Stimulated activated CD4-positive, alpha-beta T cell treated with anti-CD3 and anti-CD28 coated beads, Interleukin-1b, Interleukin-23, amount 100 ng/mL, for 48 hours (primary cell): ENCODE measurements at places on chromosomes 12 and 14.

DNA sequence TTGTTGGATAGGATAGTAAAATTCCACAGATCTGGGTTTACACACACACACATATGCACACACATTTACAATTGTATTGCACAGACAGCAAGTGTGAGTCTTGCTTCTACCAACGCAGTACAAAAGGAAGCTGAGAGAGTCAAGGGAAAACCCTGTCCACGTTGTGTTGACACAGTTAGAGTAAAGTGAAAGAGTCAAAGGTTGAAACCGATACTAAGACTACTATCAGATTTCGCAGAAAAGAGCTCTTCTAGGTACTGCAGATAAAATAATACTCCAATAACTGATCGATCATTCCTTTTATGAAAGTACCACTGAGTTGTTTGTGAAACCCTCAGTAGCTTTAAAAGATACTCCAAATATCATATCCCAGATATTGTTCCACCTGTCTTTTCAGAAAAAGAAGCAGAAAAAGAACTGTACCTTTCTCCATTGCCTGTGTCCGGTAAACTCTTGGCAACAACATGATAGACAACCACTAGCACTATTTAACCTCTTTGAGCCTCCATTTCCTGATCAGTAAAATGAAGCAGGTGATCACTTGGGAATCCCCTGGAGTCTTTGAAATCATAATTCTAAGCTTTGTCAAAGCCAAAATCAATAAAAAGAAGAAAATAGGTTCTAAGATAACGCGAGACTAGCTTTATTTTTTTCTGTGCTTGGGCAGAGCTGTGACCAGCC, 224.6 kb upstream of the FOXN3 start:
- no peak for DNase-seq

DNA sequence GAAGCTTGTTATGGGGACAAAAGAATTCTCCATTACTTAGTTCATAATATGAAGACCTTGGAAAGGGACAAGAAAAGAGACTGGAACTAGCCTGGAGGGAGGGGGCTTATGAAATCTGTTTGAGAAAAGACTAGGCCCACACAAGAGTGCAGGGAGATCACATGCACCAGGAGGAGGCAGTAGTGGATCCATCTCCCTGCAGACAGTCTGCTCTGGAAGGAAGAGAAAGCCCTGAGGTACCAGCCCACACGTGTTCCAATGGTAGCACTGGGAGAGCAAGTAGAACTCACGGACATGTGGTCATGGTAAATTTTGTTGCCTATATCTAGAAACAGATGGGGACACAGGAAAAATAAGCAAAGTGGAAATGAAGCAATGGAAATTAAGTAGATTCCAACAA, 445.4 kb downstream of the SOX5 start:
- no peak for DNase-seq

DNA sequence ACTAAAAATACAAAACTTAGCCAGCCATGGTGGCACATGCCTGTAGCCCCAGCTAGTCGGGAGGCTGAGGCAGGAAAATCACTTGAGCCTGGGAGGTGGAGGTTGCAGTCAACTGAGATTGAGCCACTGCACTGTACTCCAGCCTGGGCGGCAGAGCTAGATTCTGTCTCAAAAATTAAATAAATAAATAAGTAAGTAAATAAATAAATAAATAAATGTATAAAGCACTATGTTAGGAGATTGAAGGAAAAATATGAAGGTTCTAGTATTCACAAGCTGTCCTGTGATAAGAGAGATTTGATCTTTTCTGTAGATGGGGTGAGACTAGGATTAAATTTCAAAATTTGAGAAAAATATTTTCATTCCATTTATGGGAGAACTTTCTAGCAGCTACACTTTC, 5.7 kb downstream of the DNAJC22 start:
- no peak for DNase-seq

DNA sequence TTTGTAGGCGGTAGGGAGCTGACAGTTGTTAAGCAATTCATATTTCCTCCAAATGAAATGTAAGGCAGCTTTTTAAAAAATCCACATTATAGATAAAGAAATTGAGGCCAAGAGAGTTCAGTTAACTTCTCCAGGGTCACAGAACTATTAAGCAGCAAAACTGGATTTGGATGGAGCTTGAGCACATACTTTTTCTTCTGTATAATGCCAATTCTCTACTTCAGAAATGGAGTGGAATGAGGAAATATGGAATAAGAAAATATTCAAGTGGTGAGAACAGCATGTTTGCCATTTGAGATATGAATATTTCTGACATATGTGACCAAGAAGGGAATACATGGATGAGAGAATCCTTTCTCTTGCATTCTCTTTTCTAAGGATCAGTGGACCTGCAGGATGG, 233.1 kb downstream of the FOXG1 start:
- DNase-seq, result no peak

GRCh38 chr12:124678421-124678893, 111.0 kb upstream of the NCOR2 start:
- no peak for DNase-seq

DNA sequence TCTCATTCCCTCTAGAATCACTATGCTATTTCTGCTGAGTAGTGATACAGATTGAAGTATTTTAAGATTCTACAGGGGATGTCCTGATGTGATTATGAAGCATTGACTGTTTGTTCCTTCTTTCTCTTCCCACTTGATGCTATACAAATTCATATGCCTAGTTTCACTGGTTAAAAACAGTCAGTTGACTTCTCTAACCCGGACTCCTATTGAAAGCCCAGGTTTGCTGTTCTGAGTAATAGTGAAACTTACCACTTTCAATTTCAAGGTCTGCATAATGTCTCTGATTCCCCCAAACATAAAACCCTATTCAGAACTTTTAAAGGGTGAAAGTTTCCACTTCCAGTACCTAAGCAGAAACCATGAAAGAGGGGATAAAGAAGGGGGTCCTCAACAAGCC, 117.7 kb upstream of the RPL10L start:
- DNase-seq, result no peak

- DNase-seq, result no peak
Measured at GRCh38 chr12:114473018-114473417, 67.1 kb upstream of the TBX5 start.

GRCh38 chr12:33994857-33995808, 27.2 kb upstream of the ALG10 start:
- DNase-seq, result no peak

GRCh38 chr12:58633479-58633878, 286.8 kb downstream of the LRIG3 start:
- no peak for DNase-seq

- DNase-seq, result no peak
Measured at GRCh38 chr14:50935126-50936015, 8.9 kb downstream of the PYGL start.

GRCh38 chr12:109489955-109490565, 12.6 kb downstream of the UBE3B start:
- no peak for DNase-seq

DNA sequence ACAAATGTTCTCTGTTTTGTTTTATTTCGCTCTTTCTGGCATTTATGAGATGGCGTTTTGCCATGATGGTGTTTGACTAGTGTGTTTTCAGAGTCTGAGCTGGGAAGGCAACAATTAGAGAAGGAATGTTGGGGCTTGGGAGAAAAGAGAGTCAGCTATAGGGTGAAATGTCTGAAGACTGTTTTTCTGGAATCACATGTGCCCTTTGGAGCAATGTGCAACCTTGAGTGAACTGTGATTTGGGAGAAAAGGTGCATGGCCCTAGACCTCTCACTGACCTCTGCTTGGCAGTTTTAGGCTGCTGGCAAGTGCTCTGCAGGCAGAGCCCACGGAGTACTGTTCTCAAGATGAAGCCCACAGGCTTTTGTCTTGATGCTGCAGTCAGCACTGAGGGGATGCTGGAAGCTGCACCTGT, 379.9 kb upstream of the PDE3A start:
- no peak for DNase-seq

GRCh38 chr14:99502989-99503421, 21.8 kb downstream of the CCNK start:
- no peak for DNase-seq

GRCh38 chr12:55001198-55001868, 16.8 kb upstream of the TESPA1 start:
- DNase-seq, result no peak

DNA sequence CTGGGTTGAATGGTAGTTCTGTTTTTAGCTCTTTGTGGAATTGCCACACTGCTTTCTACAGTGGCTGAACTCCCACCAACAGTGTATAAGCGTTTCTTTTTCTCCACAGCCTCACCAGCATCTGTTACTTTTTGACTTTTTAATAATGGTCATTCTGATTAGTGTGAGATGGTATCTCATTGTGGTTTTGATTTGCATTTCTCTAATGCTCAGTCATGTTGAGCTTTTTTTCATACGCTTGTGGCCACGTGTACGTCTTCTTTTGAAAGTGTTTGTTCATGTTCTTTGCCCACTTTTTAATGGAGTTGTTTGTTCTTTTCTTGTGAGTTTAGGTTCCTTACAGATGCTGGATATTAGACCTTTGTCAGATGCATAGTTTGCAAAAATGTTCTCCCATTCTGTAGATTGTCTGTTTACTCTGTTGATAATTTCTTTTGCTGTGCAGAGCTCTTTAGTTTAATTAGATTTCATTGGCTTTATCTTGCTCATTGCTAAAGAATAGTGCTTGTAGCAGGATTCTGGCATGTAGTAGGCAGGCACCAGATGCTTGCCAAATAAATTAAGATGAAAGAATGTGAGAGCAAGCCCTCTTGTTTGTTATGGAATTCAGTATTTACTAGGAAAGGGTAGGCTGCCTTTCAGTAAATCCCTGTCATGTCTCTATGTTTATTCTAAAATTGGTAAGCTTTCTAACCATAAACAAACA, 86.8 kb downstream of the PDE3A start:
- DNase-seq, result no peak

GRCh38 chr12:57490126-57490525, 2.3 kb downstream of the MARS1 start:
- DNase-seq, result no peak

DNA sequence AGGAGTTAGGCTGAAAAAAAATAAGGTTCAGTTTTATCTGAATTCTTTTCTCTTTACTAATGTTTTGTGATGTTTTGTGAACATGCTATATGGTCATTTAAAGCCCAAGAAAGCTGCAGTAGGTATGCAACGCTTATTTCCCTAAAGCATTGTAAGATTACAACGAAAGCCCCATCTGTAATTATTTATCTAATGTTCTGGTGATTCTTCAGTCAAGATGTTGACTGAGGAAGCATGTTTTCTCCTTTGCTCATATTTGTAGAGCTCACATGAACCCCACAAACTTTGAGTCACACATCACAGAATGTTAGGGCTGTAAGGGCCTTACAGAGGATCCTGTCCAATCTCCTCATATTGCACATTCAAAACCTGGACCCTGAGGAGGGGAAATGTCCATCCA, 3.2 kb upstream of the TUBA1C start:
- DNase-seq, result no peak

- DNase-seq, result no peak
Measured at GRCh38 chr14:75286313-75286712, 7.7 kb downstream of the FOS start.
